ENCODE measurements at places on chromosomes 7 and 10.

DNA sequence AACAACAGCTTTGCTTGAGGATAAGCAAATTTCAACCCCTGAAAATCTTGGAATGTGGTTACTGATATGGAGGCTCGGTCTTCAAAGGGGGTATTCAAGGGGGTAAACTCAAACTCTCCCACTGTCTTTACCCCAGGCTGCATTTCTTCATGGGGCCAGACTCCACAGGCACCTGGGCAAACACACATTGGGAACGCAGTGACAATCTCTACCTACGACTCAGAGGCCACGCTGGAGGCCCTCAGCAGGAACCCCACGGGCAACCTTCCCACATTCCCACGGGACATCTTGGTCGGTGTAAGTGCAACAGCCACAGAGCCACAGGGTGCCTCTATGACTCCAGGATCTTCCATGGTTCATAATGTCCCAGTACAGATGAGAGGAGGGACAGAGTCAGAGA is 2.2 kb upstream of the INSIG1 start:
- DNase-seq, result no peak

GRCh38 chr10:71632200-71632820 is 87.3 kb downstream of the C10orf105 start:
- DNase-seq, result peak; percentile 59

DNA sequence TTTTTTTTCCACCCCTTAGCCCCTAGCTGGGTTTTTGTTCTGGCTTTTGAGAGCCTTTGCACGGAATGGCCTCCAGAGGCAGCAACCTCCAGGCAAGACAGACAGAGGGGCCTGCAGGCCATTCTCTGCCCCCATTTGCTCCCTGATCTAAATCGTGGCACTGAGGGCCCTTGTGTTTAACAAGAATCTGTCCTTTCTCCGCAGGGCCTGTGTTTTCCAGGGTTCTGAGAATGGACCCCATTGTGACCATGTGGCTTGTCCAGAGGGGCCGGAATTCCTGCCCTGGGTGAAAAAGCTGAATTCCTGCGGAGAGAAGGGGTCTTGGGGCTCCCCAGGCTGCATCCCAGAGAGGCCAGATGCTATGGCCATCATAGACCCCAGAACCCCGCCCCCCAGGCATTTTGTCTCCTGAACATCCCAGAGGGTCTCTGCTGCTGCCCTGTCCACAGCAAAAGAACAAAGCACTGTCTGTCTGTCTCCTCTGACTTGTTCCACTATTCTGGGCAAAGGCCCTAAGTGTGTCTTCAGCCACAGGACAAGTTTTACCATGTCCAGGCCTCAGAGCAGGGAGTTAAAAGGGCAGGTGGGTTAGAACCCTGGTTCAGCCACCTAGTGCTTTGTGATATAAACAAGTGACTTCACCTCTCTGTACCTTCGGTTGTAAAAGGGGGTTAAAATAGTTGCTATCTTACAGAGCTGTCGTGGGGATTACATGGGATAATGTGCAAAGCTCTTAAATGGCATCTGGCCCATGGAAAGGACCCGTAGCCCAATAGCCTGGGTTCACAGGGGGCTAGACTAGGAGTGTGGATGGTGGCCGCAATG is 155.6 kb downstream of the SH3PXD2A start:
- DNase-seq, result no peak

GRCh38 chr10:122292376-122292775 is 21.3 kb downstream of the BTBD16 start:
- DNase-seq, result no peak

DNA sequence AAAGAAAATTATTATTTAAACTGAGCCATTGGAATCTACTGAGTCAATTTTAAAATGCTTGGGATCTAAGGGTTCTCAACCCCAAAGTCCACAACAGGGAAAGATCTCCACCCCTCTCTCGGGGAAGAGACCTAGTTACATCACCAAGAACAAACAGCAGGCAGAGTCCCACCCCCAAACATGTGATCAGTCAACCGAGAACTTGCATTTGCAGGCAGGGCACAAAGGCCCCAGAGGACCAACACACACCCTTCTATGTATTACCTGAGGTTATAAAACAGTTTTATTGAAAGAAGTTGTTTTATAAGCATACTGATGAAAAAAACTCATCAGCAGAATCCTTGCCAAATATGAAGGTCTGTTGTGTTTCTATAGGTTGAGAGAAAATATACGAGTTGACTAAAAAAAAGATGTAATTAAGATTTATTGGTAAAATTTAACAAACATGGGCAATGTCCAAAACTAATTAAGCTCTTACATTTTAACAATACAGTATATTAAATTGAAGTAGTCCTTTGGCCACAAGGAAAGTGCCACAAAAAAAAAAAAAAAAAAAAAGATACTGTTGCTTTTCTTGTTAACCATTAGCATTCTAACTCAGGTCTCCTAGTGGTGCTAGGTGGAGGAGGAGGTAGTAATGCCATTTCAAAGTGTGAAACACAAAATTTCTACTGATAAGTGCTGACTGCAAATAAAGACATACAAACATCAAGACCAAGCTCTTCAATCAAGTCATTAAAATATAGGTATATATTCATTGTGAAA is 975 bp upstream of the USP54 start:
- DNase-seq, result peak; percentile 43

DNA sequence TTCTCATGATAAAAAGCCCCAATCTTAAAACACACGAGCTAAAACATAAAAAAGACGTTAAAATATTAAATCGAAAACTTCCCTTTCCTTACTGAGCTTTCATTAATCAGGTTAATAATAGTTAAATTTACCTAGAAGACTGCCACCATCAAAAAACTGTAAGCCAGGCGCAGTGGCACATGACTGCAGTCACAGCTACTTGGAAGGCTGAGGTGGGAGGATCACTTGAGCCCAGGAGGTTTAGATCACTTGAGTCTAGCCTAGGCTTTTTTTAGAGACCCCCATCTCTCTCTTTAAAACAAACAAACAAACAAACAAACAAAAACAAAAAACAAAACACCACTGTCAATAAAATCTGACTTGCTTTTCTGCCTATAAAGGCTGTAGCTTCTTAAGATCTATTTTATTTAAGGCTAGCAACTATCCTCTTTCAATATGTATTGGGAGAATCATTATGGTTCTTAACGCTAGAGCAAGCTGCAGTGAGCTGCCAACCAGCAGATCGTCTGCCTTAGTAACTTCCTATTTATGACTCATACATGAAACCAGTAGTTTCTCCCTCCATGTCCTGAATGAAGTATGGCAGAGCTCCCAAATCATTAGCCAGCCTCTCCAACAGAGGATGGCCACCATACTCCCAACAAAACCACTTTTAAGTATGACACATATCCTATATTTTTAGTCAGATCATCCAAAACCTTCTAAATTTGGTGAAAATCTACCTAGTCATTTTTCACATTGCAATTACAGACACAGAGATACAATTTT is 163.7 kb downstream of the SRPK2 start:
- no peak for DNase-seq

DNA sequence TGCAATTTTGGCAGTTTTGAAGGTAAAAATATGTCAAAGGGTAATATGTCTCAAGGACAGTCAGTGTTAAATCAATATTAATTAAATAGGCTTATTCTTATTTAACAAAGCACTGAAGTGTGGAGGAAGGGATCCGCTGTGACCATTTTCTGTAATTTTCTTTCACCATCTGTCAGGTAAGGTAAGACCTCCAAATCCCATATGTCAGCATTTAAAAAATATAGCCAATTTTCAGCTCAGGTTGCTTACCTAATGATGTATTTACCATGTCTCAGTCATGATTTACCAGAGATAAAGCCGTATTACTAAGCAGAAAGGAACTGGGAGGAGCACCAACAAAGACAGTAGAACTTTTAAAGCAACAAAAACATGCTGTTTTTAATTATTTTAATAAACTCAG is 683.9 kb downstream of the CCSER2 start:
- DNase-seq, result no peak

DNA sequence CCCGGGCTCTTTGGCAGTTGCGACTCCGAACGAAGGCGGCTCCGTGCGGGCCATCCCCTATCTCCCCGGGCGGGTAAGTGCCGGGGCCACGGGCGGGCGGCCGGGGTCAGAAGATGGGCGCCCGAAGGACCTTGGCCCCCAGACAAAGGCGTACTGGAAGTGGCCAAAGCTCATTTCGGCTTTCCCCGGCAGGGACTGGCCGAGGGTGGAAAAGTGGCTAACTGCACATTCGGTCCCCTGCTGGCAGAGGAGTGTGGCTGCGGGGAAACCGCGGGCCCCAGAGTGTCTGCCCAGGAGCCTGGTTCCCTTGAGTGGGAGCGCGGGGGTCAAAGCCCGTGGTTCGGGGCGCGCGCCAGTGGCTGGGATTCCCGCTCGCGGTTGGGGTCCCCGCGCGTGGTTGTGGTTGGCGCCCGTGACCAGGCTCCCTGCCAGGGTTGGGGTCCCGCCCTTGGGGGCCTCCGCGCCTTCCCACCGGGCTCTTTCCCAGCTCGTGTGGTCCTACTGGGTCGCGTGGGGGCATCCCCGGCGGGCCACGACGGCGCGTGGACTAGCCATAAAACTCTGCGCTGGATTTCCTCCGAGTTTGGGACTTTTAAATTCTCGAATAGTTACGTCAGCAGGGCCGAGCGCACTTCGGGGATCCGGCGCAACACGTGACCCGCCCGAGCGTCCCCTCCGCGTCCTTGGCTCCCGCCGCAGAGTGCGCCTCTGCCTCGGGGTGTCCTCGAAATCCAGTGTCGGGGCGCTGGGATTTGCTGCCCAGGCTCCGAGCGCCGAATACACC is 124.4 kb downstream of the TACC2 start:
- DNase-seq, result peak; percentile 59

GRCh38 chr7:154886591-154886990 is 116.3 kb downstream of the PAXIP1 start:
- no peak for DNase-seq

DNA sequence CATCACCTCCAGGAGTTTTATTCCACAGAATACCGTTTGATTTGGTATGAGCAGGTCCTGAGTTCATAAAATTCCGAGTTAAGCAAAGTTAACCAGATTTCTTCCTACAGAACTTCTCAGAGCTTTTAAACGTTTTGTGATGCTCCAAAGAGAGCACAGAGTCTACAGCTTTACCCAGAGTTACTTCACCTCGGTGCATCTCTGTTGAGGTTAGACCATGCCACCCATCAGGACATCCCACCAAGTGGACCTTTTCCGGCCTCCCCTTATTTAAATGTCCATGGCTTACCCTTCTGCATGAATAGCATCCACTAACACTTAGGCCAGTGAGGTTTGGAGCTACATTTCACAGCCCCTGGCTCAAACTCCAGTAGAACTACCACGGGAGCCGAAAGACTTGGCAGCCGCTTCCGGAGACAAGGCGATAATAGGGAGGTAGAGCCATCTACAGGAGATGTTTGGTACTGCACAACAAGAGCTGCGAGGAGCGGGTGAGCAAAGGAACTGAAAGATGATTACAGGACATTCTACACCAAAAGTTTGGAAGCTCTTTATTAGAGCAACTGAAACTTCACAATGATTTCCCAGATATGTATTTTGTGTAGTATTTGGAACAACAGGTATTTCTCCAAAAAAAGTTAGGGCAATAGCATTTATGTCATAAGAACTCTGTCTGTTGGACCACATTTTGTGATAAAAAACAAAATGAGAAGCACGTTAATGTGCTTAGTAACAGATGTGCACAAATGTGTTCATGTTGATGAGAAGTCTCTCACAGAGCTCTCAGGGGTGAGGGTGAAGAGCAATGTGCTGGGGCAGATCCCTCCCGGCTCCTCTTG is 174.7 kb downstream of the HERPUD2 start:
- peak; percentile 85 for DNase-seq

DNA sequence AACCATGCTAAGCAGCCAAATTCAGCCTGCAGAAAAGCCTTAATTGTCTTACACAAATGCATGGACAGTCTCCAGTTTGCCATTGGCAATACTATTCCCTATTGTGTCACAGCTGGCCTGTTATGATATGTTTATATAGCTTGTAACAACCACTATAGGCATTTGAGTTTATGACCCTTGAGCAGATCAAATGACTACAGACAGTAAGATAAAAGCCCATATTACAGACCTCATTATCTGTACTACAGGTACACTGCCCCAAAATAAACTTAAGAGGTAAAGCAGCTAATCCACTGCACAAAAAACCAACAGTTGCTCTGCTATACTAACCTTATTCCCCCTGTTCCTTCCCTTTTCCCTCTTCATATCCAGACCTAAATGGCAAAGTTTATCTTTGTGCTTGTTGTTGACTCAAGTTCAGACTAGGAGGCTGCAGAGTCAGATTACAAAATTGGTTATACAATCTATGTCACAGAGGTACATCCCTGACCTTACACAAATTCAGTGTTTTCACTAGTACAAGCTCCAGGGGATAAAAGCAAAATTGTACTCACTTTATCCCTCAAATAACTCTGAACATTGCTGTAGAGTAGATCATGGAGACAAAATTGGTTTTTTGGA is 218.4 kb downstream of the GRM8 start:
- DNase-seq, result no peak

- no peak for DNase-seq
Observed at GRCh38 chr10:117254338-117254737, 13.4 kb downstream of the SLC18A2 start.

- DNase-seq, result peak; percentile 35
Observed at GRCh38 chr10:55500931-55501559, 700.0 kb upstream of the PCDH15 start.

- no peak for DNase-seq
Observed at GRCh38 chr7:158382363-158383254, 205.0 kb downstream of the PTPRN2 start.

GRCh38 chr7:40306596-40306995 is 171.8 kb downstream of the SUGCT start:
- no peak for DNase-seq

DNA sequence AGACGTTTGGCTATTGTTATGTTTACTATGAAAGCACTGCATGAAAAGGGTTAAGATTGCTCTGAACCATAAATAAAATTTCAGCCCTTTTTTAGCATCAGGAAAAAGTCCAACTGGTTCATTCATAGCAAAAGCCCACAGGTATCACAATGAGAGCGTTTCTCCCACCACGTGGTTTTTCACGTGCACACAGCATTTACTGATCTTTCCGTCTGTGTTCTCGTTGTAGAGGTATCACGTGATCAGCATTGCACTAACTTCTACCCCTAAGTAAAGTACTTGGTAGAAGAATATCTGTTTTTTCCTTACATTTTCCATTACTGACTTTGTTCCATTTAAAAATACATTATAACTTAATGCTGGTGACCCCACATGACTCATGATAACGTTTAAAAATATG is 17.8 kb upstream of the CCDC3 start:
- no peak for DNase-seq

DNA sequence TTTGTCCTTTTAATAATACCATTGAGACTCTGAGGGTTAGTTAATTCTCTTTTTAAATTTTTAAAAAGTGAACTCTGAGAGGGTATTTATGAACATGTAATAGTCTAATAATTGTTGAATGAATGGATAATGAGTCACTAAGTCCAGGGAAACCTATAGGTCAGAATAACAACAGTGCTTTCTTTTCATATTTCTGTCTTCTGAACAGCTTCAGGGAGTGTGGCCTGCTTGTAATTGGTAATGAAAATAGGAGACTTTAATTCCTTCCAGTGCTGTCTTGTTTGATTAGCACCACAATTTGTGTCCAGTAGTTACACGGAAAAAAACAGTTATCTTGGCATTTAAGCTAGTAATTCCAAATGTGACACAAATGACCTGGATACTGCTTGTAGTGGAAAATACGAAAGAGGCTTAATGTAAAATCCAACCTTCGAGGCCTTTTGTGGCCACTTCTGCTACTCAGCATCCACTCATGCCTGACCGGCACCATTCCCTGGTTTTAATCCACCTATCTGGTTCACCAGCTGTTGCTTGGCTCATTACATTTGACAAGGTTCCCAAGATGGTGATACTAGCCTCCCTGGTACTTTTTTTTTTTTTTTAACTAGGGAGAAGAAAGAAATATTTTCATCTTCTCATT is 149.3 kb upstream of the IMMP2L start:
- DNase-seq, result no peak

- no peak for DNase-seq
Observed at GRCh38 chr7:19118636-19119371, 1.4 kb upstream of the TWIST1 start.

All from NCI-H526 (cell line).